ENCODE measurements at places on chromosomes 7 and 10. TPM values are rescaled to one million over a fixed set of nuclear protein-coding genes. Genes with fewer than 3 reads are reported as not detected.

ZNF800 gene
- 33.0 TPM for total RNA-seq

LRRTM3 gene
- 6.5 TPM for total RNA-seq

VENTX gene
- not detected for total RNA-seq

NPSR1 gene
- total RNA-seq = not detected

UPP1 gene
- 16.1 TPM for total RNA-seq

IFIT1 gene
- 20.5 TPM for total RNA-seq

GIMAP7 gene
- total RNA-seq = 0.48 TPM

HOXA2 gene
- 0.24 TPM for total RNA-seq

DPP6 gene
- 1.2 TPM for total RNA-seq

SPDYE16 gene
- total RNA-seq = 3.6 TPM

NME8 gene
- not detected for total RNA-seq

OR2A7 gene
- not detected for total RNA-seq

SNX10 gene
- total RNA-seq = 3.6 TPM

KNDC1 gene
- total RNA-seq = 4.8 TPM

ABCC2 gene
- 0.72 TPM for total RNA-seq

SH2D4B gene
- total RNA-seq = 1.9 TPM

HMX2 gene
- total RNA-seq = not detected

GPC2 gene
- 0.72 TPM for total RNA-seq

LRRC4 gene
- total RNA-seq = 2.6 TPM

PUS7 gene
- 19.5 TPM for total RNA-seq

PGAM2 gene
- not detected for total RNA-seq

ARHGAP22 gene
- 10.4 TPM for total RNA-seq

ST8SIA6 gene
- total RNA-seq = 4.3 TPM

PTPRE gene
- 12.8 TPM for total RNA-seq

ZNF488 gene
- total RNA-seq = 0.96 TPM

ACTR3C gene
- total RNA-seq = 2.4 TPM

C7orf57 gene
- 1.2 TPM for total RNA-seq

Measured in umbilical cord (tissue), 2 donors.